Esophagus squamous epithelium (tissue), 5 donors: ENCODE measurements at places on chromosomes 2 and 18. TPM values are rescaled to one million over a fixed set of nuclear protein-coding genes. Genes with fewer than 3 reads are reported as not detected.

GRCh38 chr18:34880882-34881834 is 160.1 kb upstream of the MAPRE2 start:
- DNase-seq, result no peak
- H3K4me1 ChIP-seq, result no peaks in the 10 kb centered on the region
- H3K27me3 ChIP-seq, result no peaks in the 10 kb centered on the region
- H3K4me3 ChIP-seq, result no peak overlapping the region

Gene LHCGR
- total RNA-seq, result not detected

DNA sequence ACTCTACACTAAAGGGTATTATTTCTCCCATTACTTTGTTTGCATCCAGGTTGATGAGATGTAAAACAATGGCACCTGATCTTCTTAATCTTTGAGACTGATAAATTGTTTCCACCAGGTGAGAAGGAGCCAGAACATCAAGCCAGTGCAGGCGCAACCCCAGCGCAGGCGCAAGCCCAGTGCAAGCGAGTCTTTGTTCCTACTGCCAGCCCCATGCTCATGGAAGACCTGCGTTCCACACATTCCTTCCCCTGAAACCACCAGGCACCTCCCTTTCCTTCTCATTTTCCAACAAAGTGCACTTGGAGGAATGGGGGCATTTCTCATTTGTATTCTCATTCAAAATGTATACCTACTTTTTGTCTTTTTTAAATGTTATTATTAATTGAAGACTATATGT is 188.7 kb upstream of the SMAD2 start:
- peaks cover 26% of the 10 kb centered on the region for H3K4me1 ChIP-seq
- no peak overlapping the region for H3K4me3 ChIP-seq
- H3K36me3 ChIP-seq, result no peaks in the 10 kb centered on the region
- DNase-seq, result no peak
- H3K27ac ChIP-seq, result peak overlapping the region; percentile 51

DNA sequence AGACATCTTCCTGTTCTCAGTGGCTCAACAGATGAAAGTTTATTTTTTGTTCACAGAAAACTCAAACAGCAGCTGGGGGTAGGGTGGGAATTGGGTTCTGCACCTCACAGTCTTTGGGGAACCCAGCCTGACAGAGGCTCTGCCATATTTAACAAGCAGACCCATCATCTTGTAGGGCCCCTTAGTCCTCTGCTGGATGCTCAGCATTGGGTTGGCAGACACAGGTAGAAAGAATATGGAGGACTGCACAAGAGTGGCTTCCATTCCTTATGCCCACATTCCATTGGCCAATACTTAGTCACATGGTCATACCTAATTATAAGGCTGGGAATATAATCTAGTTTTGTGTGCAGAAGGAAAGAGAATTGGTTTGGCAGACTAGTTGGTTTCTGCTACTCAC is 89.1 kb downstream of the MYO3B start:
- no peak overlapping the region for H3K4me3 ChIP-seq
- DNase-seq, result no peak
- H3K36me3 ChIP-seq, result no peaks in the 10 kb centered on the region
- no peaks in the 10 kb centered on the region for H3K4me1 ChIP-seq
- no peak overlapping the region for H3K27ac ChIP-seq

DNA sequence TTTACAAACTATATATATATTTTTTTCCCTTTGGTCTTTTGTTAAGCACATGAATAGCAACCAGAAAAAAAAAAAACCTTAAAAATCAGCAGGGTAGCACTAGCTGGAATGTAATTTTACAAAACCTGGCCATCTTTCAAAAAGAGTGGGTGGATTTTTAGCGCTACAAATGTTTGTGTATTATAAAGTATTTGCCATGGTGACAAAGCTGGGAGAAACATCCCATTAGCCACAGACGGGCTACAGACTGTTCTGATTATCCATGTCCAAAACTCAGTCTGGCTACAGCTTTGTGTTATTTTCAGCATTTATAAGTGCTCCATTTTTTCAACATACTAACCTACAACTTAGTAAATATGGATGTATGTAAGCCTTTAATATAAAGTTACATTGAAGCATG is 249.5 kb upstream of the TANK start:
- no peaks in the 10 kb centered on the region for H3K36me3 ChIP-seq
- H3K4me1 ChIP-seq, result no peaks in the 10 kb centered on the region
- no peak for DNase-seq
- H3K4me3 ChIP-seq, result no peak overlapping the region
- H3K27ac ChIP-seq, result no peak overlapping the region

Gene ANKRD23
- 1.4 TPM for total RNA-seq

DNA sequence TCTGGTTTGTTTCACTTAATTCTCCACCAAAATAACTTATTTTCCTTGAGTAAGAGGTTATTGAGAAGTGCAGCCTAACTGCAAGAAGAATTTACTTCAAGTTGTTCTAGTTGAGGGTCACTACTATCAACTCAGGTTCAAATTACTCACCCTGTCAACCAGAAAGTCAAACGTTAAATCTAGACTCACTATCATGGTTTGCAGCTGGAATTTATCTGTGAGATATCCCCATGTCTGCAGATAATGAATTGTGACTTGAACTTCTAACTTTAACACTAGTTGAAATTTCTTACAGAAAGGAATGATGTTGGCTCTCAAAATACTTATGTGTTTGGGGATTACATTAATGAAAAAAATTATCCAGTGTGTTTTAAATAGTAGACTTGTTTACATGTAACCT is 1145.7 kb upstream of the NXPH2 start:
- no peaks in the 10 kb centered on the region for H3K27me3 ChIP-seq
- DNase-seq, result no peak
- no peak overlapping the region for H3K4me3 ChIP-seq
- H3K27ac ChIP-seq, result no peak overlapping the region
- no peaks in the 10 kb centered on the region for H3K4me1 ChIP-seq

DNA sequence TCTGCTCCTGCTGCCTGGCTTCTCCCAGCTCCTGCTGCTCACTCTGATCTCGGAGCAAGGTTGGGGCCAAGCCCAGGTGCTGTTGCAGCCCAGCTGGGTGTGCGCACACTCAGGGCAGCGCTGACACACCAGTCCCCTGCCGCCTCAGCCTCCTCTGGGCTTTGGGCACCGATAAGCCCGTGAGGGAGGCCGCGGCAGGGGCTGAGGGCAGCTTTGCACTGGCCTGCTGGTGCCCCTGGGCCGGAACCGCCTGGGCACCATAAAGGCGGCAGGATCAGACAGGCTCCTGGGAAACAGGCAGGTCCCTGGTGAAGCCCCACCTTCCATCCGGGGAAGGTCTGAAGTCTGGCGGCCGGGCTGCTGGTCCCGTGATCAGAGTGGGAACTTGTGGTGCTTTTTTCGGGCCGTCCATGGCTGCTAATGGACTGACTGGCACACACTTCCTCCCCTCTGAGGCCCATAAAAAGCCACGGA is 14.1 kb upstream of the EML6 start:
- peaks cover 6% of the 10 kb centered on the region for H3K4me1 ChIP-seq
- DNase-seq, result no peak
- no peaks in the 10 kb centered on the region for H3K27me3 ChIP-seq
- H3K4me3 ChIP-seq, result peak overlapping the region; percentile 47

DNA sequence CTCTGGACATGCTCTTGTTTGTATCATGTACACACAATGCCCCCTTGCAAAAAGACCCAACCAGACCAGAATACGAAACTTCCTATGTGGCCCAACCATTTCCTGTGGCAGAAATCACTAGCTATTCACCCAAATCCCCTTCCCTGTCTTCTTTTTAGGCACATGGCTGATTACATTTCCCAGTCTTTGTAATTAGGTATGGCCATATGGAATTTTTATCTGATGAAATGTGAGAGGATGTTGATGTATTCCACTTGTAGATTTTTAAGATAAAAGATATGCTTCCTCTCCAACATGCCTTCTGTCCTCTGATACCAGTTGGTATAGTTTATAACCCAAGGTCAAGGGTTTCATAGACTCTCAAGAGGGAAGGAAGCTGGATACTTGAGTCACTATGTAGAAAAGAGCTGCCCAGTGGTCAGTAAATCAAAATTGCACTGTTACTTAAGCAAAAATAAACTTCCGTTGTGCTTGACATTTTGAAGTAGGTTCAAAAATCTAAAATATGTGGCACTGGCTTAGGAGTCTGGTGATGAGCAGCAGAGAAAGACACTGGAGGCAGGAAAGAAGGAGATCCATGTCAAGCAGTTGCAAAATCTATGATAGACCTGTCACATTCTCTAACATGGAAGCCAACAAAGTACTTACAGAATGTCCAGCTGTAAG is 297.4 kb downstream of the SMAD2 start:
- H3K27me3 ChIP-seq, result no peaks in the 10 kb centered on the region
- H3K27ac ChIP-seq, result no peak overlapping the region
- no peaks in the 10 kb centered on the region for H3K4me1 ChIP-seq
- no peak overlapping the region for H3K4me3 ChIP-seq
- no peak for DNase-seq
- no peaks in the 10 kb centered on the region for H3K36me3 ChIP-seq

DNA sequence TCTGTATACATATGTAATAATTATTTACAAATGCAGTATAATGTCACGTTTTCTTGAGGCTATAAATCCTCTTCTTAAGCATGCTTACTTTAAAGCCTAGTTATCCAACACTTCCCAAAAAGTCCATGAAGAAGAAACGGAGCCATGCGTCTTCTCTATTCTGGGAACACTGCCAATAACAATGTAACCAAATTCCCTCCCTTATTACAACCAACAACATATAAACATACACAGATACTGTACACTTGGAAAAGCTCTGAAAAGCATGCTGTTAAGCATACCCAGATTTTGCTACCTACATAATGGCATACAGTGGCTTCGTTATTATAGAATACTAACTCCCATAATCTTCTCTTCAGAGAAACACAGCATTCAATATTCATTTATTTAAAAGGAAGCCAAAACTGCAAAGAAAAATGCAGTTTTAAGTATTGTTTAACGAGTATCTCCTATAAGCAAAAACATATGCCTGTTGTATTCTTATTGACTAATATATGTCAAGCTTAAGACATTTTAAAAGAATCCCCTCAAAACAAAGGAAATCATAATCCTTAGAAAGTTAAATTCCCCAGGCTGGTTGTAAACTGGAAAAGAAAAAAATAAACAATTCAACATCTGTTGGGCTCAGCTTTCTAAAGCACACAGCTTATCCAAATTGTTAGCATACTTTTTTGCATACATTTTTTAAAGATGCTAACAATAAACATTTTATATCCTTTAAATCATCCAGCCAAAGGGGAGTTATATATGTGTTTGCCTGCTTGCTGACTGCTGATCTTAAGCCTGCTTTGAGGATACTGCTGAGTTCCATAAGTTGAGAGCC is 83.4 kb downstream of the SLC25A12 start:
- no peak overlapping the region for H3K4me3 ChIP-seq
- no peak for DNase-seq
- H3K4me1 ChIP-seq, result peaks cover 27% of the 10 kb centered on the region
- no peaks in the 10 kb centered on the region for H3K27me3 ChIP-seq

GRCh38 chr2:177031438-177032180 is 181.0 kb upstream of the HNRNPA3 start:
- no peaks in the 10 kb centered on the region for H3K36me3 ChIP-seq
- DNase-seq, result no peak
- no peaks in the 10 kb centered on the region for H3K27me3 ChIP-seq
- H3K4me3 ChIP-seq, result no peak overlapping the region
- H3K4me1 ChIP-seq, result no peaks in the 10 kb centered on the region
